Hepatocyte (in vitro differentiated cells): ENCODE measurements at places on chromosomes 3 and 15.

GRCh38 chr15:97301166-97301565 lies 659.3 kb upstream of the ARRDC4 start:
- no peaks in the 10 kb centered on the region for H3K27me3 ChIP-seq
- no peaks in the 10 kb centered on the region for H3K36me3 ChIP-seq
- no peaks in the 10 kb centered on the region for H3K4me1 ChIP-seq
- H3K27ac ChIP-seq = no peak overlapping the region
- DNase-seq = no peak
- H3K4me3 ChIP-seq = no peak overlapping the region

- peak within 1 kb of the TSS; percentile 52 for H3K4me3 ChIP-seq
- DNase-seq = peak; percentile 80
- peaks cover 66% of the 10 kb centered on the region for H3K27me3 ChIP-seq
- peaks cover 13% of the 10 kb centered on the region for H3K4me1 ChIP-seq
Measured at GRCh38 chr3:141050576-141051442, at the start of gene SPSB4. SPSB4 (plus strand) TSS chr3:141051347; CDS start chr3:141066105, 14,758 bp downstream.

GRCh38 chr15:42034628-42035434 lies 14.0 kb upstream of the PLA2G4E start:
- no peaks in the 10 kb centered on the region for H3K36me3 ChIP-seq
- H3K4me3 ChIP-seq = no peak overlapping the region
- peak overlapping the region; percentile 63 for H3K27ac ChIP-seq
- no peak for DNase-seq
- no peaks in the 10 kb centered on the region for H3K4me1 ChIP-seq

DNA sequence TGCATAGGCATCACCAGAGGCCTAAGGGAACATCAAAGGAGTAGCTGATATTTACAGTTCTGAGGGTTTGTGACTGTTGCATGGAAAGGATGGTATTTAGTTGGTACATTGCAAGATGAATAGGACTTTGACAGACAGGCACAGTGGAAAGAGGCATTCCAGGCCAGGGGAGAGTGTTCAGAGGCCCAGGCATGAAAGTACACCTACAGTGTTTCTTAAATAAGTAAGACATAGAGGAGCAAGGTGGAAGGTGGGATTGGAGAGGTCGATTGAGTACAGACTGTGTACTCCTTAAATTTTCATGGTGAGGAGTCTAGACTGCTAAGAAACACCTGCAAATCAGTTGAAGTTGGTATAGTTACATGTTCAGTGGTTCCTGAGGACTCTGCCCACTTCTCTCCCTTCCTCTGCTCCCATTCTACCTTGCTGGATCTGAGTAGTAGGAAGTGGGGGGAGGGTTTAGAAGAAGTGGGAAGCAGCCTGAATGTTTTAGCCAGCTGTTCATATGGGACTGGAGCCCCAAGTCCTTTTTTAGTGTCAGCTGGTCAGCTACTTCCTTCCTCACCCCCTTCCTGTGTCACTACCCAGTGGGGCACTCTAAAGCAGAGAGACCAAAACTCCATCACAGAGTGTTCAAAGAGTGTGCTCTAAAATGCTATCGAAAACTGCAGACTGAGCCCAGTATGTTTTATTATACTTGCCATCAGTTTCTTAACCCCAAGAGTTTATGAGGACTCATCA lies 14.0 kb downstream of the KLHL18 start:
- no peak overlapping the region for H3K27ac ChIP-seq
- H3K4me3 ChIP-seq = no peak overlapping the region

- no peak overlapping the region for H3K27ac ChIP-seq
- DNase-seq = no peak
- no peaks in the 10 kb centered on the region for H3K27me3 ChIP-seq
Measured at GRCh38 chr15:85570336-85570735, 189.9 kb downstream of the AKAP13 start.

- H3K27me3 ChIP-seq = no peaks in the 10 kb centered on the region
- no peak overlapping the region for H3K27ac ChIP-seq
- peaks cover 2% of the 10 kb centered on the region for H3K4me1 ChIP-seq
- no peak for DNase-seq
- H3K36me3 ChIP-seq = no peaks in the 10 kb centered on the region
Measured at GRCh38 chr3:136805795-136806194, 13.1 kb upstream of the SLC35G2 start.

GRCh38 chr3:170211668-170212067 lies 10.6 kb upstream of the PRKCI start:
- H3K4me1 ChIP-seq = no peaks in the 10 kb centered on the region
- no peaks in the 10 kb centered on the region for H3K36me3 ChIP-seq
- no peak overlapping the region for H3K4me3 ChIP-seq
- no peaks in the 10 kb centered on the region for H3K27me3 ChIP-seq

DNA sequence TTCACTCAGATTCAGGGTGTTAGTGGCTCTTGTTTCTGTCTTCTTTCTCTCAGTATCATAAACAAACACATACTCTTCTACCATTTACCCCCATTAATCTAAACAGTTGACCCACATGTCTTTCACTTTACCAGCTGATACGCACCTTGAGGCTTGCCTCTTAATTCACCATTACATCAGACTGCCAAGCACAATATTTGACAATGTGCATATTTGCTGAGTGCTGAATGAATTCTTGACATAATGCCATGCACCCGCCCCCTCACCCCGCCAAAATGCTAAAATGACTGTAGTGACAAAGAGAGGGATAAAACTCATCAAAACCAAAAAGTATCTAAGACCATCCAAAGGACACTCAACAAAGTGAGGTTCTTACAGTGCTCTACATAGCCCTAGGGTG lies 57.4 kb downstream of the NGLY1 start:
- no peaks in the 10 kb centered on the region for H3K36me3 ChIP-seq
- no peaks in the 10 kb centered on the region for H3K27me3 ChIP-seq
- H3K4me1 ChIP-seq = no peaks in the 10 kb centered on the region

GRCh38 chr15:66943456-66944095 lies 121.8 kb upstream of the SMAD3 start:
- no peaks in the 10 kb centered on the region for H3K27me3 ChIP-seq
- no peaks in the 10 kb centered on the region for H3K36me3 ChIP-seq
- H3K27ac ChIP-seq = no peak overlapping the region
- DNase-seq = no peak

DNA sequence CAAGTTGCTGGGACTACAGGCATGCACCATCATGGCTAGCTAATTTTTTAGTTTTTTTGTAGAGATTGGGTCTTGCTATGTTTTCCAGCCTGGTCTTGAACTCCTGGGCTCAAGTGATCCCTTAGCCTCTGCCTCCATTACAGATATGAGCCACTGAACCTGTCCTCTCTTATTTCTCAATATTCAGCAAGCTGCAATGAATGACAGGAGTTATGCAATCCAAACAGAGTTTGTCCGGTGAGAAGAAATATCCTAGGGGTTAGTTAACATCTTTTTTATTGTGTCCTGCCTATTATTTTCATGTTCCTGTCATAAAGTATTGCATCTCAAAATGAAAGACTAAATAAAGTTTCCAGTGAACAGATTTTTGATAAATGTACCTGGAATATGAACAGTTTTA lies 1161.4 kb downstream of the OTOL1 start:
- H3K27me3 ChIP-seq = no peaks in the 10 kb centered on the region
- no peaks in the 10 kb centered on the region for H3K36me3 ChIP-seq
- no peaks in the 10 kb centered on the region for H3K4me1 ChIP-seq
- no peak overlapping the region for H3K27ac ChIP-seq
- no peak overlapping the region for H3K4me3 ChIP-seq

DNA sequence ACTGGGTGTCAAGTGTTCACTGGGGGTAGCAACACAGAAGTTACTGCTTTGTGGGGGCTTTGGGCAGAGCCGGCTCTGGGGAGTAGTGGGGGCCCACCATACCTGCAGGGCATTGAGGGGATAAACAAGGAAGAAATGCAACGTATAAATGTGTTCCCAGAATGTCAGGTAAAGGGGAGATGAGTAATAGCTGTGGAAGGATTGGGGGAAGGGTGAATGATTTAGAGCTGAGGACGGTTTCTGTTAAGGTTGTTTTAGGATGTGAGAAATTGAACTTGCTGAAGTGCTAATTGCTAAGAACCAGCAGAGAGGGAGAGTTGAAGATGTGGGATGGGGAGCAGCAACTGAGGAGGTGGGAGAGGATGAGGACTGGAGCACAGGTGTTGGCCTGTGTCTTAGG lies 10.7 kb downstream of the SCG5 start:
- no peaks in the 10 kb centered on the region for H3K36me3 ChIP-seq
- H3K27me3 ChIP-seq = no peaks in the 10 kb centered on the region
- H3K27ac ChIP-seq = no peak overlapping the region
- H3K4me3 ChIP-seq = no peak overlapping the region
- no peak for DNase-seq
- no peaks in the 10 kb centered on the region for H3K4me1 ChIP-seq

DNA sequence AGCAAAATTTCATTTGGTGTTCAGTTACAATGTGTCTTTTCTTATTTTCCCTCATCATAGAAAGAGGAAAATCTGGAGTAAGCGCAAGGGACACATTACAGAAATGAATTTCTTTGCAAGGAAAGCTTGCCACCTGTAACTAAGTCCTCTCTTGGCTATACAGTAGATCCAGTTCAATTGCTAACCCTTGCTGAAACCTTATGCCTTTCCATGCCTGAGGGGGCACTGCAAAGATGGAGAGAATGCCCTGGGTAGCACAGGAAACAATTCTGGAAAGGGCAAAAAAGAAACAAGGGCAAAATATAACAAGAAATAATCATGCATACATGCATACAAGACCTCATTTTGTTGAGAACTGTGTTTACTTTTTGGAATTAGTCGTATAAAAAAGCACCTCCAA lies 4.3 kb downstream of the CADM2 start:
- H3K4me1 ChIP-seq = peaks cover 14% of the 10 kb centered on the region
- DNase-seq = no peak
- no peak overlapping the region for H3K27ac ChIP-seq
- peaks cover 49% of the 10 kb centered on the region for H3K27me3 ChIP-seq

GRCh38 chr3:179474480-179474879 lies 23.2 kb upstream of the GNB4 start:
- no peaks in the 10 kb centered on the region for H3K4me1 ChIP-seq
- H3K36me3 ChIP-seq = no peaks in the 10 kb centered on the region
- H3K4me3 ChIP-seq = no peak overlapping the region
- DNase-seq = no peak
- no peak overlapping the region for H3K27ac ChIP-seq

DNA sequence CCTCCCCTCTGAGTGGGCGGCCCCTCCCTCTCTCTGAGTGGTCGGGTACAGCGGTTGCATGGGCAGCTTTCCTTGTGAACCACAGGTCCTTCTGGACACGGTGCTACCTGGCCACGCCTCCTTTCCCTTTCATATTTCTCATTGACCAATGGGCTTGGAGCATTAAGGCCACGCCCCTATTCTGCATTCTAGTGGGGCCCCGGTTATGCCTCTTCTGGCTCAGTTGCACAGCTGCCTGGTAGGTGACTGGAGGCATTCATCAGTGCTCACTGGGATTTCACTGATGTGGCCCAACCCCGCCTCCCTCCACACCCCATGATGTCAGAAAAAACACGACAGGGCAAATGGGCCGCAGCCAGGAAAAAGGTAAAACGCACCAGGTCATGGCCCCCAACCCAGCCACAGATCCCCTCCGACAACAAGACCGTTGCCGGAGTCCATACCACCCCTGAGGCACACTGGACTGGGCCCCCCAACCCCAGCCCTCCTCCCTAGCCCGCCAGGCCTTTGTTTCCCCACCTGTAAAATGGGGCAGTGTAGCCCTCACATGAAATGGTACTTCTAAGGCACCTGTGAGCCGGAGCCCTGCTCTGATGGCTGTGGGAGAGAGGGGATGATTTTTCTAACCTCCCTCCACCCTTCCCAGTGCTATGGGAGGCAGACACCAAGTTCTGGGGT lies 26.3 kb downstream of the NGRN start:
- H3K36me3 ChIP-seq = no peaks in the 10 kb centered on the region
- H3K4me3 ChIP-seq = no peak overlapping the region

DNA sequence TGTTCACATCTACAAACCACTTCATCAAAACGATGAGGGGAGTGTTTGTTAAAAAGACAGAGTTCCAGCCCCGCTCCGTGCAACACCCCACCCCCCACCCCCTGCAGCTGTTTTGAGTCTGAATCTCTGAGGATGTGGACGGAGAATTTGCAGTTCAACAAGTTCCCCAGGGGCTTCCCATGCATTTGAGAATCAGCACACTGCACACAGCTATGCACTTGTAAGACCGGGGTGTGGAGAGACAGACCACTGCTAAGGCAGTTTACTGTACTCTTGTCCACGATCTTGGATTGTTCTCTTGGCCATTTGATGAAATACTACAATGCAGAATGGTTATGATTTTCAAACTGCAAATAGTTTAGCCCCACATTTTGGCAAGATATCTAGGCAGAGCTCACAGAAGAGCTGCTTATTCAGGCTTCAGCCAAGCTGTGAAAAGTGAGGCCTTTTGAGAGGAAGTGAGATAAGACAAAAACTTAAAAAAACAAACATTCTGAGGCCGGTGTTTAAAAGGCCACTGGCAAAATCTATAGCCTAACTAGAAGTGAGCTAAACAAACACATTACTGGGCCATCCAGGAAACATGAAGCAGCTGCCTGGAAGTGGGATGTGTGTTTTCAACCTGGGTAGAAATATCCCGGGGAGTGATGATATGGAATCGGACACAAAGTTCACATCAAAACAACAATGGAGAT lies 308.2 kb upstream of the ADAMTS9 start:
- no peak overlapping the region for H3K27ac ChIP-seq
- peaks cover 11% of the 10 kb centered on the region for H3K4me1 ChIP-seq
- no peaks in the 10 kb centered on the region for H3K36me3 ChIP-seq
- no peaks in the 10 kb centered on the region for H3K27me3 ChIP-seq
- DNase-seq = no peak
